Common myeloid progenitor, CD34-positive (primary cell): ENCODE measurements at places on chromosomes 6 and 20.
A peak's percentile ranks its signal among the peaks of the same experiment; 100 is the strongest.

DNA sequence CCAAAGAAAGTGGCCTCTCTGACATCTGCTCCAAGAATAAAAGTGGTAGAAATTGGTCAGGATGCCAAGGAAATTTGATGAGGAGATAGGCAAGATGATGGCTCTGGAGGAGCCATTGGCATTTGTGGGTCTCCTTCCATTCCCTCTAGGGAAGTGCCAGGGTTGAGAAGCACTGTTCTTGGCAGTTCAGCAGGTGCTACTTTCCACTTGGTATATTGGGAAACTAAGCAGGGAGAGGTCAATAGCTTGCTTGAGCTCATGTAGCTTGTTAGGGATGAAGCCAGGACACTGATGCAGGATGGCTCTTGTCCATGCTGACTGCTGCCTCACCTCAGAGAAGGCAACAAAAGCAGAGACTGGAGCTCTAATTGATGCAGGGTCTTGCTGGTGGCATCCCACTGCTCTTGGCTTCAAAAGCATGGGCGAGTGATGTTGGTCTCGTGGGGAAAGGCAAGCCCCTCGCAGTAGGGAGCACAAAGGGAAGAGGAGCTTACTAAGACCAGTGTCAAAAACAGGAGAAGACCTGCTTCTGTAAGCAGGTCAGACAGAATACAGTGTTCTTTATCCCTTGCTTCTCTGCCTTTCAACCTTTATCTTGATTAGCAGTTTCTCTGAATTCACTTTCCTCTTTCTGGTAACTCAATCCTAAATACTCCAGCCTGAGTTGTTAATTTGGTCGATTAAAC, 73.1 kb upstream of the RIPOR2 start:
- no peak for DNase-seq

GRCh38 chr6:162572240-162572639, 155.3 kb downstream of the PRKN start:
- no peak for DNase-seq

DNA sequence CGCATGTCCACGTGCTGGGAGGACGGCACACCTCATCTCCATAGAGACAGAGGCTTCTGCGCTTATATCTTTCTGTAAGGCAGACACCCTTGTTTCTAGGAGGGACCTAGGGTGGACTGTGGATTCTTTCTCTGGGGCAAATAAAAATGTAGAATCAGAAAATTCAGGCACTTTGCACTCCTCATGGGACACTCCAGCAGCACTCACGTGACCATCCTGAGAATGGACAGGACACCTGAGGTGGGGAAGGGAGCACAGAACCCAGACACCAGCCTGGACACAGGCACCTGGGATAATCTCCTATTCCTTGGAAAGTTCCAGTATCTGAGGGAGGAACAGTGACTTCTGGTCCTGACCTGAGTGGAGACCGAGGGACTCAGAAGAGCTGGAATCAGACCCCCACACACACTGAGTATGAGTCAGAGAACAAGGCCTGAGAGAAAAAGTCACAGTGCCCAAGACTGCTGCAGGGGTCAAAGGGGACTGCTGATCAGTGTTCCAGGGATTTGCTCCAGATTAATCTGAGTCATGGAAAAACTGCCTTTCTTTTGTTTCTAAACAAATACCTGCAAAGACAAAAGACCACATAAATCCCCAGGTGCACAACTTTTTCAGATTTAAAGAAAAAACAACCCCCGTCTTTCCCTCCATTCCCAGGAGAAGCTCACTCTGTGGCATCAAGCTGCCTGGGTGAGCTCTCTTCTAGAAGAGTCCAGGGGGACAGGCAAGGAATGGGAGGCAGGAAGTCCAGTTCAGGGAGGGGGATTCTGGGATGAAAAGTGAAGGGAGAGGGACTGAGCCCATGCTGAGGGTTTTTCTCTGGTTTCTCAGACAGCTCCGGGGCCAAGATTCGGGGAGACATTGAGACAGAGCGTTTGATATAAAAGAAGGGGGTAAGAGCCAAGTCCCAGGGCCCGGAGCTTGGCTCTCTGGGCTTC, 35.6 kb upstream of the MICB start:
- no peak for DNase-seq

DNA sequence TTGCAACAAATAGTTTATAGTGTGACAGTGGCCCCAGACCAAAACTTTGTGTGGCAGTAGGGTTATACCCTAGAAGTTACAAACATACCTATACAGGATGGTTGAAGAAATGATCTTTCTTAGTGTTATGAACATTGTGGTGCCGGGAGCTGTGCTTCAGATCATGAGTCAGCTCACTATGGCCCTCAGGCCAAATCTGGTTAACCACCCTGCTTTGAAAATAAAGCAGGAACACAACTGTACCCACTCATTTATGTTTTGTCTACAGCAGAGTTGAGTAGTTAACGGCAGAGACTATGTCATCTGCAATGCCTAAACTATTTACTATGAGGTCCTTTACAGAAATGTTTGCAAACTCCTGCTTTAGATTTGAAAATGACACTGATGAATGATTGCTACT, 24.3 kb downstream of the AKAP7 start:
- DNase-seq = no peak

DNA sequence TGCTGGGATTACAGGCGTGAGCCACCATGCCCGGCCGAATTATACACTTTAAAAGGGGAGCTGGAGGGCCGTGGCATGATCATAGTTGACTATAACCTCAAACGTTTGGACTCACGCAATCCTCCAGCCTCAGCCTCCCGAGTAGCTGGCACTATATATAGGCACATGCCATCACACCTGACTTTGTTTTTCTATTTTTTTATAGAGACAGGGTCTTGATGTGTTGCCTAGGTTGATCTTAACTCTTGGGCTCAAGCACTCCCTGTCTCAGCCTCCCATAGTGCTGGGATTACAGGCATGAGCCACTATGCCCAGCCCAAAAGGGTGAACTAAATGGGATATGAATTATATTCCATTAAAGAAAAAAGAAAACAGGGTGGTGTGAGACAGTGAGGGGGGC, 7.8 kb downstream of the PTGIS start:
- no peak for DNase-seq

- no peak for DNase-seq
Measured at GRCh38 chr6:128672023-128672422, 151.6 kb upstream of the PTPRK start.

GRCh38 chr6:146912730-146913685, 291.2 kb upstream of the STXBP5 start:
- DNase-seq = peak; percentile 52

DNA sequence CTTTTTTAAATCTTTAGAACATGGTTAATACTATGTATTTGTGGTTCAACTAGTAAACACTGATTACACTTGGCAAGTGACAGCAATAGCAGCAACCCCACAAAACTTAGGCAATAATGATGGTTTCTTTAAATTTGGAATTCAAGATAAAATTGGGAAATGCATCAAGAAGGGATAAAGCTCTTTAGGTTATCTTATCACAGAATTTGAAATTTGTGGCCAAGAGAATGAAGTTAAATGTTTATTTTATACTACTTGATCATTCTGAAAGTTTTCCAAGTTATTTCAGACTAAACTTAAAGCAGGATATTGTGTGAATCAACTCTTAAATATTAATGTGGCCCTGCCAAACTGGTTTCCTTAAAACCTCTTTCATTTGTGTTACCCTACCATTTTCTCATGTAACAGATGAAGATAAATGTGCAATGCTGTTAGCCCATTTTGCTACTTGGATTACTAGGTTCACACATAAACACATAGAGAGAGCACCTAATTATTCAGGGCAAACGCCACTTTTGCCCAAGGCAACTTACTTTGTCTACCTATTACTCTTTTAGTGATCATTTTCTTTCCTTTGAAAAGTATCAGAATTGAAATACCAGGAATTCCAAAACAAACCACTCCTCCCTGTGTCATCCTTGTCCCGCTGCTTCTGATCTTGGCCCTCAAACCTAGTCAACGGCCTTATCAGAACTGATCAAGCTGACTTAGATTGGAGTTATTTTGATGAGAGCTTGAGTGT, 186.7 kb upstream of the TENT5A start:
- DNase-seq = no peak

GRCh38 chr6:12957321-12958051, 240.9 kb downstream of the PHACTR1 start:
- DNase-seq = peak; percentile 70

- DNase-seq = peak; percentile 55
Measured at GRCh38 chr6:106090001-106090400, 3.9 kb downstream of the PRDM1 start.

GRCh38 chr6:142300302-142300701, 1.5 kb upstream of the ADGRG6 start:
- no peak for DNase-seq

DNA sequence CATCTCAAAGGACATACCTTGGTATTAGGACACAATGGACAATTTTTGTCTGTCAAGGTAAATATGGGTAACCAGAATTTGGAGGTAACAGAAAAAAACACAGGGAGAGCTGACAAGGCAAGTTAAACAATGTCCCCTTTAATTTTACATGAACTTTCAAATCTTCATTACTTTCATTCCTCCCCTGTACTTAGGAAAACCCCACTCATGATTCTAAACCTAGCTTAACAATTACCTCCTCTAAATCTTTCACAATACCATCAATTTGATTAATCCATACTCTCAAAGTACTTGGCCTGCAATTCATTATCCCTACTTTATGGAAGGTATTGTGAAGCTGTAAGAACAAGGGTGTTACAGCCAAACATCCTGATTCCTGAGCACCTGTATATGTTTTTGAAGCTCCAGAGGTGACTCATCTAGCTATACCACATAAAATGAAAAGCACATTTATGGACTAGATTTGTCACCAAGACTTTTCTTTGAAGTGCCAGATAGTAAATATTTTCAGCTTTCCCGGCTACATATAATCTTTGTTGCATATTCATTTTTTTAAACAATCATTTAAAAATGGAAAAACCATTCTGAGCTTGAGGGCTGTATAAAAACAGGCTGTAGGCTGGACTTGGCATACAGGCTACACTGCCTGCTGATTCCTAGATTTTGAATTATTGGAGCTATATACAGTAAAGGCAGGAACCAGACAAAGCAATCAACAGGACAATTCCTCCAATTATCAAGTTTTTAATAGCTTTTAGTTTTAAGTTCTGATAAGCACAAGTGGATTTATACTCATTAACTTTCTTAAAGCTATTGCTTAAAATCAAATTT, 22.9 kb downstream of the DEK start:
- no peak for DNase-seq

DNA sequence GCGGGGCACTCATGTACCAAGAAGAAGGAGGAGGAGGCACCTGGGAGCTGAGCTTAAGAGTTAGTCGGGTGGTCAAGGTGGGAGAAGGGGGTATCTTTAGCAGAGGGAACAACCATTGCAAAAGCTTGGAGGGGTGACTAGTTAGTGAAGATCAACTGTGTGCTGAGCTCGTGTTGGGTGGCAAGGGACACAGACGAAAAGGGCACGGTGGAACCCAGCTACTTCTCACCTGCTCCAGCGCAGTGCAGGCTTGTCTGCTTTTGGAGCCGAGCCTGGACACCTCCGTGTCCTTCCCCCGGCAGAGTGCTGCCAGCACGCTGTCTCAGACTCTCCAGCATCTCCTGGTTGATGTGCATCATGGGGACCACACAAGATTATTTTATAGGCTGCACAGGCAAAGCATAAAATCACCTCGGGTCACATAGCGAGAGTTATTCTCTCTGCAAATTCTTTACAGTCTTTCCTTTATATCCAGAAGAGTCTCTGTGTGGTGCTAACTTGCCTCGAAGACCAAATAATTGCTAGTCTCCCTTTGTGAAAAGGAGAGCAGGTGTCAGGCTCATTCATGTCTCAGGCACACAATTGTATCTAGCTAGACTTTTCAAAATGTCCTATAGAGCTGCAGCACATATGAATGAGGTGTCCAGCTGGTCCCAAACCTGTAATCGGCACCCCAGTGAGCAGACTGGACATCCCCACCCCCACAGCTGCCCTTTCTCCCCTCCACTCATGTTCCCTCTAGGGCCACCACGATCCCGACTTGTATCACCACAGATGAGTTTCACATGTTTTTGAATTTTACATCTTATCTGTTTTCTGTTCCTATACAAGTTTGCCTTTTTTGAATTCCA, 123.4 kb downstream of the CEBPB start:
- no peak for DNase-seq

DNA sequence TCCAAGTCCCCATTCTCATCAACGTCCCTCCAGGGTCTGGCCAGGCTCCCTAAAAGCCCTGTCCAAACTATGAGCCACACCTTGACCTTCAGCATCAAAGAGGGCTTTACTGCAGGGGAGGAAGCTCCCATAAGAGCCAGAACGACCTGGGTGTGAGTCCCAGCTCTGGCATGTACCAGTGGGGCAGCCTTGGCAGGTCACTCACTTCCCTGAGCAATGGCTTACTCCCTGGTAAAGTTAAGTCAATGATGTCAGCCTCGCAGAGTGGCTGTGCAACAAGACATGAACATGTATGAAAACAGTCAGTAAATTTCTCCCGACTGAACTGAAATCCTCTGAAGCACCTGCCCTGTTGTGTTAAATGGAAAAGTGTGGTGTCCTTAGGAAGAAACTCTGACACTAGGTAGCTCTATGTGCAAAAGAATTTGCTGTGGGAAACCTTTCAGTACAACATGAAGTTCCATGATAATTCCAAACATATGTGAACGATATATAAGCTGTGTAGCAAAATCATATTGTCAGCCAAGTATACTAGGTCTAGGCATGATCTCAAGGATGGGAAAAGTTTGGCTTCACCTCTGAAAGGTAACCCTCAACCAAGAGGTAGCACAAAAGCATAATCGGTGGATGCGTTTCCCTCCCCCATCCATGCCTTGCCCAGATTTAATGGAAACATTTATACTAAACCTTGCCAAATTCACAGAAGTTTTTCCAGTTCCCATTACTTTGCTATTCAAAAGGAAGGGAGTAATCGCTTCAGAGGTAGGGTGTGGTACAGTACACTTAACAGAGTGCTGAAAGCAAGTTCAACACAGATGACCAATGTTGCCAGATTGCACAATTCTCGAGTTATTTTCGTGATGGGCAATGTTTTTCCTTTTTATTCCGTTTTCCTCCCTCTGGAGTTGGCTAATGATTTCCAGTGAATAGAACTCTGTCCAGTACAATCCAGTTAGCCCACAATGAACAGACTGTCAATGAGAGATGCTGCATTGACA, 49.0 kb upstream of the RANBP9 start:
- DNase-seq = no peak

DNA sequence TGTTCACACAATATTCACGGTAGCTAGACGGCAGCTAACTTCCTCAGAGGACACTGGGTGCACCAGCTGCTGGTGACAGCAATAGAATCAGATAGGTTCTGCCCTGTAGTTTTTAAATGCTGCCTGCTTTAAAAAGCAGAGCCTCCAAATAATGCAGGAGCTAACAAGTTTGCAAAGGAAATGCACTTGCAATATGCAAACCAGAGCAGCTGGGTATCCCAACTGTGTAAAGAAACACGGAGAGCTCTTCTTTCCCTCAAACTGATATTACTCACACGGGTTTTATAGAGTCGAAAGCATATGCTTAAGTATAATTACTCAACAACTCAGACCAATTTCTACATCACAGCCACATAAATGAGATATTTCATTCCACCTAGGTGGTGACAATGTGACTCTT, 432.7 kb downstream of the TFAP2A start:
- no peak for DNase-seq

- DNase-seq = peak; percentile 82
Measured at GRCh38 chr6:52537001-52537753, 39.7 kb downstream of the TRAM2 start.
